ENCODE measurements at places on chromosomes 1 and 21.
A peak's percentile ranks its signal among the peaks of the same experiment; 100 is the strongest.

- no peak for DNase-seq
These were observed 27.4 kb downstream of the AK4 start for GRCh38 chr1:65175171-65176055.

- no peak for DNase-seq
These were observed 9.2 kb upstream of the PLA2G4A start for GRCh38 chr1:186819563-186819962.

DNA sequence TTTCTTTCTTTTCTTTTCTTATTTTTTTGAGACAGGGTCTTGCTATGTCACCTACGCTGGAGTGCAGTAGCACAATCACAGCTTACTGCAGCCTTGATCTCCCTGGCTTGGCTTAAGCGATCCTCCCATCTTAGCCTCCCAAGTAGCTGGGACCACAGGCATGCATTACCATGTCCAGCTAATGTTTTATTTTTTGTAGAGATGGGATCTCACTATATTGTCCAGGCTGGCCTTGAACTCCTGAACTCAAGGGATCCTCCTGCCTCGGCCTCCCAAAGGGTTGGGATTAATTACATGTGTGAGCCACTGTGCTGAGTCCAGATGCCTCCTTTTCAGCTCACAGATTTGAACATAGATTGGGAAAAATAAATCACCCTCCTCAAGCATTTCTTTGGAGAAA lies 95.7 kb downstream of the UROD start:
- DNase-seq: no peak

DNA sequence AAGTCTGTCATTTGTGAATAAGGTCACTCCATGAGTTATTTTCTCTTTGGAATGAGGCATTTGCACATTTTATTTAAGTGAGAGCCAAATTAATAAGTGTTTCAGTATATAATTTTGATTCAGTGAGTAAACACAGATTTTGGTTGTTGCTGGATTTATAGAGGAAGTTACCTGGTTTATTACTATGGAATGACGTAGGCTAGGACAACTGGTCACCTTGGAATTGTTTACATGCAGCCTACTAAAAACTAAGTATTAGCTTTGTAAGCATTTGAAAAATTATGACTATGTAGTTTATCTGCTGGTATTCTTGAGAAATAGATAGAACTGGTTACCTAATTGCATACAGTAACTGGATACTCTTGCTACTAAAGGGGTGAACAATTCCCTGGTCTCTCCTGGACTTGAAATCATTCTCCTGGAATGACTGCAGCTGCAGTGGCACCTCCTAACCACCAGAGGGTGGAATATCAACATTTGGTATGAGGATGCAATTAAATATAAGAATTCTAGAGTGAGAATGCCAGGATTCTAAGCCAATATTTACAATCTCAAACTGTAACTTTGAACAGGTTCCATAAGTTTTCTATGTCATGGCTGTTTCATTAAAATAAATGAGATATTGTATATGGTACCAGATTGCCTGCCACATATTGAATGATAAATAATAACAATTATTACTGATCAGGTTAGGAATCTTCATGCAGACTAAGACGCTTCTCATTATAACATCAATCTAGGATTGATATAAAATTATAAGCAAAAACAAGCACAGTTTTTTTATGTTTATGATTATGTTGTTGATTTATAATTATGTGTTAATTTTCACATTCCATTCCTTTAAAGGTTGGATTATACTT lies 3.5 kb upstream of the KRTAP27-1 start:
- no peak for DNase-seq

DNA sequence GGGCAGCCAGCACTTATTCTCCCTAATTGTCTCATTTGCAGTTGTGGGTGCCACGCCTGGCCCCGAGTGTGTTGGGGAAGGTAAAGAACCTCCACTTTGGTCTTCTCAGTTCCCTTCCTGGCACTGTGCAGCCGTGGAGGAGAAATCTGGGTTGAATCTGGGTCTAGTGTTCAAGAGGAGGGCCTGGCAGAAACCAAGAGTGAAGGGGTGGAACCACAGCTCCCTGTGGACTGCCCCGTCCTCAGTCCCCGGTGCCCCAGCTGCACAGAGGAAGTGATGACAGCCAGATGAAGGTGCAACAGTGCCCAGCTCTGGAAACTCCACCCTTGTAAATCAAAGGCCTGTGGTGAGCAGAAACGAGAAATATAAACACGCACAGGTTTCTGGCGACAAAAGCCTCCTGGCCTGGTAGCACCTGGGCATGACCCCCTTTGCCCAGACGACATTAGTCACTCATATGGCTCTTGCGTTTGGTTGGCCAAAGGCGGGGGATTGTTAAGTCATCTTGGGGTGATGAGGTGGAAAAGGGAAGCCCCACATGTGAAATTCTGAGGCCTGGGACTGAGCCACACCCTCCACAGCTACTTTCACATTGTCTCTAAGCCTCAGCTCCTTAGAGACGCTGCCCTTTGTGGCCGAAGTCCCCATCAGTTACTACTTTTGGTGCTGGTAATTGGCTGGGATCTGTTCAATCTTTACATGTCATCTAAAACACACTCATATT lies 4.2 kb upstream of the ECE1 start:
- no peak for DNase-seq

DNA sequence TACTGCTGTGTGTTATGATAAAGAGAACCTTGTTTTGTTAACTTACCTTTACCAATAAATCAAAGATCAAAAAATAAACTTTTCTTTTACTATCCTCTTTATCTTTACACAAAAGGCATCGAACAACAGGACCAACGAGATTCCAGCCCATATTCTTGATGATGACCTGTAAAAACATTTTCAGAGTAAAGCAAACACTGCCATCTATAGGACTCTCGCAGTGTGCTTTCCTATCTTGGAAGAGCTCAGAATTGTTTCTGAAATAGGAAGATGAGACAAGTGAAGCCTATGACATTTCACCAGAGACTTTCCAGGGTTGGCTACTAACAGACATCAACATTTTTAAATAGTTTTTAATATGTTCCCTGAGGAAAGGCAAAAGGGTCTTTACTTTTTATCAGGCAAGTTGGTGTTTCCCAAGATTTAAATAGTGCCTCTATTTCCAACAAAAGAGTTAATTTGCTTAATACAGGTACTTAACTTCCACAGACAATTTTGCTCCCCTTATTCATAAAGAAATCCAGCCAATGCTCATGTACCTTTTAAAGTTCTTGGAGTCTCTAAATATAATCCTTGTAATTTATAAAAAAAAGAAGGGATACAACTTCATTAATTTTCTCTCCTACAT lies 7.3 kb downstream of the GLMN start:
- DNase-seq: peak; percentile 39

DNA sequence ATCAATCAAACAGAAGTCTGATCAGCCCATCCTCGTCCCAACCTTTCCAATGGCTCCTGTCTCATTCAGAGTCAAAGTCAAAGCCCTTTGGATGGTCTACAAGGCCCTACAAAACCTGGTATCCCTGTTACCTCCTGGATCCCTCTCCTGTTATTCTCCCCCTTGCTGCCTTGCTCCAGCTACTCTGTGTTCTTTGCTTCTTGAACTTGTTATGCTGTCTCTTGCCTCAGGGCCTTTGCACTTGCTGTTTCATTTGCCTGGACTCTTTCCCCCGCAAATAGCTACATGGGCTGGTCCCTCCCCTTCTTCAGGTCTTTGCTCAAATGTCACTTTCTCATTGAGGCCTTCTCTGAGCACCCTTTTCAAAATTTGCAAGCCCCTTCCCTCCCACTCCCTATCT lies 1.4 kb upstream of the CSF3R start:
- DNase-seq: no peak

GRCh38 chr1:233215135-233215760 lies 80.3 kb downstream of the PCNX2 start:
- no peak for DNase-seq

DNA sequence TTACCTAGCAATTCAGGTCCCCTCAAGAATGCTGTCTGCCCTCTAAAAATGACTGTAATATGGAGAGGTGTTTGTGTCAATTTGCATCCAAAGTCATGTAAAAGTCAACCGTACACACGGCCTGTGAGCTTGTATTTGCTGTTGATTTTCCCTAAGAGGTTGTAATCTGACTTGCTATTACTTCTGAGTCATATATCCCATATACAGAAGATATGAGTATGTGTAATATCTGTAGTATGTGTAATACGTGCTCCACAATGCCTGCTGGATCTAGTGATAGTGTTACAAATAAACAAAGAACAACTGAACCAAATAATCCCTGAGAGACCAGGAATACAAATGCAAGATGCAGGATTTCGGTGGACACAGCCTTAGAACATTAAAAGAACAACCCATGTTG lies 1.4 kb upstream of the KCNJ6 start:
- DNase-seq: no peak

DNA sequence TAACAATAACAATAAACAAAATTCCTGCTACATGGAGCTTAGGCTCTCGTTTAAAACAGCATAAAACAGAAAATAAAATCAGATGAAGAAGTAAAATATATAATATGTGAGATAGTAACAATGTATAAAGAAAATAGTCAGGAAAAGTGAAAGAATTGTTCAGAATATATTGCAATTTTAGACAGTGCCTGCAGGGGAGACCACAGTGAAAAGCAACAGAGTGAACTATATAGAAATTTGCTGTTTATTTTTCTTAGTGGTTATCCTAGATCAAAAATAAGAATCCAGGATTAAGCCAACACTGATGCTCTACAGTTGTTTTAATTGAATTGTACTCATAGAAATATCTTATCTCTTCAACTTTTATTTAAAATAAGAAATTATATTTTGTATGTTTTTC lies 1639.0 kb upstream of the B3GALT2 start:
- no peak for DNase-seq

- DNase-seq: no peak
These were observed 276.1 kb downstream of the PTBP2 start for GRCh38 chr1:96997717-96998116.

GRCh38 chr1:94231746-94232145 lies 5.6 kb downstream of the ARHGAP29 start:
- no peak for DNase-seq

- DNase-seq: no peak
These were observed 28.4 kb upstream of the FHAD1 start for GRCh38 chr1:15218287-15219279.

DNA sequence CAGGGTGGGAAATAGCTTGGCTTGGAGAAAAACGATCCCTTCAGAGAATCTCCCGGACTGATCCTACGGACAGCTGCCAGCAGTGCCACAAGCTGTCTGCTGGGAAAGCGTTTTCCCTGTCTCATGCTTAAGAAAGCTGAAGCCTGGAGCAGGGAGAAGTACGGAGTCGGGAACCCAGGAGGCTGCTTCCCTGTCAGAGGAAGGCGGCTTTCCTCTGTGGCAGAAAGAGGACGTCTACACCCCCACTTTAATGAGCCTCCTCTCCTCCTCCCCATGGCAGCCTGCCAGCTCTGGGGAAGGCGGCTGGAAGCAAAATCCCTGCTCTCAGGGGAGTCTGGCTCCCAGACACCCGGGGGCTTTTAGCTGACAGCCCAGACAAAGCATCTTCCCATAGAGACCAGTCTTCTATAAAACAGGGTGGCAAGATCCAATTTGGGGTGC lies 7.3 kb downstream of the KIF21B start:
- peak; percentile 85 for DNase-seq

GRCh38 chr1:115199416-115200132 lies 110.3 kb upstream of the TSPAN2 start:
- no peak for DNase-seq

GRCh38 chr1:243946946-243947345 lies 96.9 kb upstream of the AKT3 start:
- DNase-seq: no peak

- no peak for DNase-seq
These were observed 7.3 kb upstream of the CMPK1 start for GRCh38 chr1:47326271-47326670.

DNA sequence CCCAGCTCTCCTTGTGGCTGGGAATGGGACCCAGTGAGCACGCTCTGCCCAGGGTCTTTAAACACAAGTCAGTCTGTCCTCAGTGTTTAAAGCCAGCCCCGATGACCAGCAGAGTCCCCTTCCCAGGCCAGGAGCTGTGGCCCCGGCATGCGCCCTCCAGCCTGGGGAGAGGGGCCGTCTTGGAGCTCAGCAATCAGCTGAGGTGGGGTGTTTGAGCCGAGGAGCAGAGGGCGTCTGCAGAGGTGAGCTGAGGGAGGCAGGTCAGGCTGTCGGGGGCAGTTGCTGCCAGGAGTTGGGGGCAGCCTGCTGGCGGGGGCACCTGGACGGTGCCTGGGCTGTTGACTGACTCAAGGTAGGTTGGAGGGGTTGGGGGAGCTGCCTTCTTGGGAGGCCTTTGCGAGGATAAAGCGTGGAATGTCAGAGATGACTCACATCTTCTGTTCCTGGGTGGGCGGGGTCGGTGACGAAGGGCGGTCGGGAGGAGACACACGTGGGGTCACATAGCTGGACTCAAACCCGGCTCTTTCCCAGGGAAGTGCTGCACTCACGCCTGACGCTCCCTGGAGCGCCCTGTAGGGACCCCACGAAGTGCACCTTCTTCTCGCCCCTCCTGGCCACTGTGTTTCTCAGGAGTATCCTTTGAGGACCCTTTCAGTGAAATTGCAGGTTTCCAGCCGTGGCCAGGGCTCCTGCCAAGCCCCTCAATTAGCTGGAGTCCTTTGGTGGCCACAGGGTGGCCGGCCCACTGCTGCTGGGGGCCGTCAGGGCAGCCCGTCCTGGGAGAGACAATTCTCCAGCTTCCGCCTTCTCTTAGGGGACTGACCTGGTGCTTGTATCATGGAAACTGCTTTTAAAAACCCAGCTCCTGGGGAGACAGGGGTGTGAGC lies 86.2 kb downstream of the SIK1 start:
- DNase-seq: no peak

- DNase-seq: no peak
These were observed 16.2 kb downstream of the MTOR start for GRCh38 chr1:11245904-11246719.

- DNase-seq: peak; percentile 98
These were observed at the start of gene MYCL for GRCh38 chr1:39901714-39902459. MYCL (minus strand) TSS chr1:39901917; CDS start chr1:39901434, 483 bp downstream.

DNA sequence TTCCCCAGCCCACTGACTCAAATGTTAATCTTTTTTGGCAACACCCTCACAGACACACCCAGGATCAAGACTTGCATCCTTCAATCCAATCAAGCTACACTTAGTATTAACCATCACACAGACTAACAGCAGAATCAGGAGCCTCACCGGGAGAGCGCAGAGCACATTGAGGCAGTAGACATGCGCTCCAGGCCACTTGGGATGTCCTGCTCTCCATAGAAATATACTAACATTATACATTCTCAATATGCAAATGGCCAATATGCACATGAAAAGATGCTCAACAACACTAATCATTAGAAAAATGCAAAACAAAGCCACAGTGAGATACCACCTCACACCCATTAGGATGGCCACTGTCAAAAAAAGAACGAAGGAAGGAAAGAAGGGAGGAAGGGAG lies 135.0 kb upstream of the KCNE2 start:
- no peak for DNase-seq
